Fibroblast of the aortic adventitia (primary cell): ENCODE measurements at places on chromosomes 5 and 9. TPM values are rescaled to one million over a fixed set of nuclear protein-coding genes. Genes with fewer than 3 reads are reported as not detected.

Gene PCDHA11
- 0.08 and 0.09 TPM in 2 replicates for total RNA-seq

Gene RANBP3L
- total RNA-seq = 0.27 TPM in 1 of 2 replicates, not detected in the other

Gene SH3GL2
- 0.18 TPM in 1 of 2 replicates, not detected in the other for total RNA-seq

Gene MCIDAS
- total RNA-seq = not detected in 2 replicates

Gene IL9
- not detected in 2 replicates for total RNA-seq

Gene PCDHA1
- 0.09 TPM in 1 of 2 replicates, not detected in the other for total RNA-seq

Gene CAMK2A
- total RNA-seq = 0.09 TPM in 1 of 2 replicates, not detected in the other

Gene PLAC8L1
- 0.98 TPM in 1 of 2 replicates, not detected in the other for total RNA-seq

Gene SLC46A2
- total RNA-seq = not detected in 2 replicates

Gene VCAN
- 455 and 1,493 TPM in 2 replicates for total RNA-seq

Gene BAAT
- total RNA-seq = not detected in 2 replicates

Gene FGD3
- total RNA-seq = not detected in 2 replicates

Gene SPATA31E1
- not detected in 2 replicates for total RNA-seq

Gene SPINK13
- total RNA-seq = not detected in 2 replicates

Gene FBLL1
- 0.33 TPM in 1 of 2 replicates, not detected in the other for total RNA-seq

Gene PCDHGA3
- total RNA-seq = 1.1 and 4.4 TPM in 2 replicates

Gene TMEM215
- not detected in 2 replicates for total RNA-seq

Gene PAEP
- not detected in 2 replicates for total RNA-seq

Gene BBLN
- total RNA-seq = 37.4 and 63.4 TPM in 2 replicates

Gene ANXA2R
- 3.0 and 3.4 TPM in 2 replicates for total RNA-seq

Gene GLRA1
- not detected in 2 replicates for total RNA-seq

Gene SLC25A46
- 77.6 and 102 TPM in 2 replicates for total RNA-seq
